ENCODE measurements at places on chromosomes 1 and 21.

DNA sequence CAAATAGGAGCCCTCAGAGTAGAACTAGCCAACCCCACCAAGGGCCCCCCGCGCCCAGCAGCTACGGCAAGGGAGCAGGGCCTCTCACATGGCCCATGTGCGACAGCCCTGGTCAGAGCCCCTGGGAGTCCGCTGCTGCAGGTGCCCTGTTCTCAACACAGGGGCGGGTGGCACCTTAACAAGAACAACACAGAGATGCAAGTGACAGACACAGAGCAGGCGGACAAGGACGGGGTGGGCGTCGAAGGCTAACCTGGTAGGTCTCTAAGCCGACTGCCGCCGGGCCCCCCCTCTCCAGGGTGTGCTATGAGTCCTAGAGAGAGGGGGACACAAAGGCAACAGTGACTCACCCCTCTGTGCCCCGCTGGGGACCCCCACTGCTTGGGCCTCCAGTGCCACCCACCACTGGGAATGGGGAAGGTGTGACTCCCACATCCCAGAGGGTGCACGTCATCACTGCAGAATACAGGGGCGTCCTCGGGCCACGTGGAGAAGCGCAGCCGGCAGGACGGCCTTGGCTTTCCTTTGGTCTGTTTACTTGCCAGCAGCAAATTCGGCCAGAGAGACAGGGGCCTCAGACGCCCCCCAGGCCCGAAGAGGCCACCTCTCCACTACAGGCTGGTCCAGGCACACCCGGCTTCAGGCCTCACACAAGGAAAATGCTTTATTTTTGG, 44.8 kb downstream of the PRDM15 start:
- no peak for DNase-seq

DNA sequence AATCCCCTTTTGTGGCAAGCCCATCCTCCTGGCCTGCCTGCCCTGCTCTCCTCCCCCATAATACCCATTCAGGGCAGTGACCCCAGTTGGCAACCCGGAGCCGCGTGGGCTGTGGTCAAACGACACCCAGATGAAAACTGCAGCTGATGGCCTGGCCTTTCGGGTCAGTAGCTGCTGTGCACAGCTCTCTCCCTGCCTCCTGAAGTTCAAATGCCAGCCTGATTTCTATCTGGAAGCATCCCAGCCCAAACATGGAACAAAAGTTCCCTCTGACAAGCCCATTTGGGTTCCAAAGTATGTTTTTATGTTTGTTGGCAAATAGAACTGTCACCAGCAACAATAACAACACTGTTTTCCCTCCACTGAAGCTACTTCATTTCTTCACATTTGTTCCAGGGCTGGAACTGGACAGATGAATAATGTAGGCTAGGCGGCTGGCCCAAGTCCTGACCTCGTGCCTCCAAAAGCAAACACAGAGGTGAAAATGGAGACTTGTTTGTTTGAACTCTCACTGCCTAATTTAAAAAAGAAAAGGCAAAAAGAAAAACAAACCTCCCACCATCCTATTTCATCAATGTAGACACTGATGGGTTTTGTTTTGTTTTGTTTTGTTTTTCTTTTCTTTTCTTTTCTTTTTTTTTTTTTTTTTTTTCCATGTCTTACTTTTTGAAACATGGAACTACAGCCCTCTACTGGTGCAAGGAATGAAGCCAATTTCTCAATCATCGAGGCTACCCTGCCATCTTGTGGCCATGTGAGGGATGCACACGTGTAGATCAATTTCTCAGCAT, 179.0 kb downstream of the ADSS2 start:
- DNase-seq = peak; percentile 97

GRCh38 chr1:17640975-17641374, 101.5 kb downstream of the ARHGEF10L start:
- no peak for DNase-seq

DNA sequence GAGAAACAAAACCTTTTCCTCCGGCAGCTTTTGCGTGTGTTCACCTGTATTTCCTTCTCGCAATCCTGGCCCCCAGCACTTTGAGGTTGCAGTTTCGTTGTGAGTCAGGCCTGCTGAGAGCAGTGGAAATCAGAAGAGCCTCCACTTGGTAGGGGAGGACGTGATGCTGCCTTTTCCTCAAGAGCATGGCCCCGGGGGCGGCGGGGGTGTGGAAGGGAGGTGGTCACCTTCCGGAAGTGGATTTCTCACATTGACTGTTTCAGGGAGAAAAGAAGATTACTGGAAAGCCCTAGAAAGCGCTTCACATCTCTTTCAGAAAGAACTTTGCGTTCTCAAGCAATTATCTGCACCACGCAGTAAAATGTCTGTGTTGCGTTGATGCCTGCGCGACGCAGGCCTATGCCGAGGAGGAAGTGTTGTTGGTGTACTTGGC, 12.2 kb upstream of the IL10 start:
- DNase-seq = no peak

- DNase-seq = no peak
These were observed 16.1 kb upstream of the KCNE1 start for GRCh38 chr21:34528131-34528561.

GRCh38 chr21:16426936-16427335, 697.2 kb downstream of the USP25 start:
- no peak for DNase-seq

GRCh38 chr1:107158496-107158895, 17.7 kb downstream of the NTNG1 start:
- no peak for DNase-seq

DNA sequence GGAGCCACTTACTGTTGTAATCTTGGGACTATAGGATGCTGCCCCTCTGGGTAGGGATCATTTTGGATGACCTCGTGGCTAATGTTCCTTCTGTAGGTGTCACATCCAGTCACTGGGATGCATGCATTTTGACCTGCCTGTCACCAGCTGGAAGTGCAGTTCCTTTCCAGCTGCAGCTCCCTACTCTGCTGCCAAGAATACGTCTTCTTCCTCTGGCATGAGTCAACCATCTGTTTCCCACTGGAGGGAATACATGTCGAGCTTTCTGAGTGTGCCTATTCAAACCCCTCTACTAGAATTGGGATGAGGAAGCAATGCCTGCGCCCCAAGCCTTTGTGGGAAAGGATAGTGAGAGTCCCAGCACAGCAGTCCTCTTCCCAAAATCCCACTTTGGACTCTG, 415.5 kb upstream of the ADAMTS5 start:
- DNase-seq = peak; percentile 22
